Activated CD4-positive, alpha-beta T cell treated with anti-CD3 and anti-CD28 coated beads, Interleukin-2, amount 10 ng/mL, durations not matched to agents 7 days and 5 days (primary cell): ENCODE measurements at places on chromosomes 11 and 22. TPM values are rescaled to one million over a fixed set of nuclear protein-coding genes. Genes with fewer than 3 reads are reported as not detected.

Gene FGF19
- not detected for total RNA-seq

Gene PLEKHA7
- total RNA-seq = 3.4 TPM

- peaks cover 5% of the 10 kb centered on the region for H3K4me1 ChIP-seq
- no peaks in the 10 kb centered on the region for H3K36me3 ChIP-seq
- H3K4me3 ChIP-seq = no peak overlapping the region
- no peak overlapping the region for H3K27ac ChIP-seq
- DNase-seq = no peak
Observed at GRCh38 chr11:95304777-95305176, 73.8 kb upstream of the SESN3 start.

GRCh38 chr11:95341221-95341620 is 110.2 kb upstream of the SESN3 start:
- DNase-seq = no peak
- H3K27me3 ChIP-seq = no peaks in the 10 kb centered on the region
- H3K36me3 ChIP-seq = no peaks in the 10 kb centered on the region
- H3K4me3 ChIP-seq = no peak overlapping the region
- peaks cover 33% of the 10 kb centered on the region for H3K4me1 ChIP-seq
- H3K27ac ChIP-seq = no peak overlapping the region

- peaks cover 16% of the 10 kb centered on the region for H3K4me1 ChIP-seq
- no peak overlapping the region for H3K4me3 ChIP-seq
- H3K27me3 ChIP-seq = peaks cover 22% of the 10 kb centered on the region
- H3K27ac ChIP-seq = no peak overlapping the region
- DNase-seq = no peak
Observed at GRCh38 chr11:64451856-64452255, 92.9 kb downstream of the RPS6KA4 start.

DNA sequence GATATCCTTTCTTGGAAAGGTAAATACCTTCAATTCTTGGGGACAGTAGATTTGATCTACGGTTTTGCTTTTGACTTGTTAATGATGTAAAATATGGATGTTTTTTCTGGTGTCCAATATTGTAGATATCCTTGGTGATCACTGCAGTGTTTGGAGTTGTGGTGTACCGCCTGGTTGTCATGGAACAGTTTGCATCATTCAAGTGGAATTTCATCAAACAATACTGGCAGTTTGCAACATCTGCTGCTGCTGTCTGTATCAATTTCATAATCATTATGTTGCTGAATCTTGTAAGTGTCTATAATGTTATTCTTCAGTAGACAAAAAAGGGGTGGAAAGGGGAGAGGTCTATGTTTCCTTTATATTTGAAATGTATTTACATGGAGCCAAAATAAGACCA is 27.4 kb upstream of the MUC15 start:
- no peaks in the 10 kb centered on the region for H3K36me3 ChIP-seq
- no peaks in the 10 kb centered on the region for H3K27me3 ChIP-seq
- H3K27ac ChIP-seq = no peak overlapping the region
- no peak for DNase-seq
- H3K4me1 ChIP-seq = no peaks in the 10 kb centered on the region
- H3K4me3 ChIP-seq = no peak overlapping the region
